ENCODE measurements at places on chromosomes 16 and 17.

- DNase-seq: no peak
These were observed 183.5 kb downstream of the XYLT1 start for GRCh38 chr16:17287166-17287800.

- DNase-seq: peak; percentile 42
These were observed 18.8 kb downstream of the SRP68 start for GRCh38 chr17:76053246-76054111.

- peak; percentile 41 for DNase-seq
These were observed 149.2 kb upstream of the TBX2 start for GRCh38 chr17:61250335-61250890.

GRCh38 chr17:62750631-62751051, 57.5 kb downstream of the MARCHF10 start:
- DNase-seq: no peak

DNA sequence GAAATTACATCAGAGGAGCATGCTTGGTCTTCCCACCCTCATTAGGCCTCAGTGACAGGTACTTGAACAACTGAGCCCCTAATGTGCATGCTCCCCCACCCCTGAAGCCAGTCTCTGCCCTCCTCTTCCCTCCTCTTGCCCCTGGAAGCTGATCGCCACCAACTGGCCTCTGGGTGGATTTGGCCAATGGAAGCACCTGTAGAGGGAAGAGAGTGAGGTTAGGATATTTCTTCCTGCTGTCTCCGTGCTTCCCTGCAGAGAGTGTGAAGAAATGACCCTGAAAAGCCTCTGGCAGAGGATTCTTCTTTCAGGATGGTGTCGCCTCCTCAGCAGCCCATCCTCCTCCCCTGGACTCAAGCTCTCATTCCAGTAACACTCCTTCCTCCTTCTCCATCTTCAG, 5.9 kb upstream of the CBLN1 start:
- no peak for DNase-seq

DNA sequence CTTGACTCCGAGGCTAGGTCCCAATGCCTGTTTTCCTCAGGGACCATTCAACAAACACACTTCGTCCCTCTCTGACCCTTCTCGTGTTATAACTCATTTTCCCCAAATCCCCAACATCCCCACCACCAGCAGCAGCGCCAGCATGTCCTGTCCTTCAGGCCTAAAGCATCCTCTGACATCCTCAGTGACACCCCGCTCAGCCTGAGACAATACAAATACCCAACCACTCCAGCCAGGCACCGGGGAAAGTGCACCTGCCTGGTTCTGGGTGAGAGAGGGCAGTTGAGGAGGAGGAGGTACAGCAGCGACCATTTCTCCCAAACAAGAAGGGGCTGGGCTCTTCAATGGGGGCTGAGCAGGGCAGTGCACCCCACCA, 4.7 kb downstream of the MNT start:
- DNase-seq: no peak
